Lung (tissue), 17 donors: ENCODE measurements at places on chromosomes 2 and 18. TPM values are rescaled to one million over a fixed set of nuclear protein-coding genes. Genes with fewer than 3 reads are reported as not detected.

The C1QL2 gene
- not detected for total RNA-seq

The DTNA gene
- 19.6 TPM for total RNA-seq

The UBE2E3 gene
- total RNA-seq = 44.1 TPM

The SLC11A1 gene
- total RNA-seq = 57.6 TPM

The CROCC2 gene
- 5.6 TPM for total RNA-seq

The ANKRD30B gene
- not detected for total RNA-seq

The SCG2 gene
- 1.5 TPM for total RNA-seq

The PNKD gene
- total RNA-seq = 119 TPM

The IL36B gene
- total RNA-seq = not detected

The ATL2 gene
- total RNA-seq = 171 TPM

The RGPD4 gene
- not detected for total RNA-seq

The KCNJ13 gene
- total RNA-seq = 1.8 TPM

The GALR1 gene
- 0.03 TPM for total RNA-seq

The HNRNPA3 gene
- 155 TPM for total RNA-seq

The EGR4 gene
- total RNA-seq = not detected

The AQP12B gene
- total RNA-seq = 0.15 TPM

DNA sequence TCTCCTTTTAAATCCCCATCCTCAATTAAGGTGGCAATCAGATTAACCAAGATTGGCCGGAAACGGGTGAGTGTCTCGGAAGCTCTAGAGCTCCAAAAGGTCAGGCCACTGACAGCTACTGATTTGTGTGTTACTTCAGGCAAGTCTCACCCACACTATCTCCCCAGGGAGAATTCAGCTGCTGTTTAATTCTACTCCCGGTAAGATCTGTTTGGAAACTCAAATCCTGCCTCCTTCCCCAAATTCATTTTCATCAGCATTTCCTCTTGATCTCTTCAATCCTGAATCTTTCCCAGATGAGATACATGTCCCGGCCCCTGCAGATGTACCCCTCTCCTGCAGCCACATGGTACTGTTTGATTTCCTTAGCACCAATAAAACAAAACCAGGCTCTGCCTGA, 34.9 kb downstream of the EFR3B start:
- DNase-seq = no peak

DNA sequence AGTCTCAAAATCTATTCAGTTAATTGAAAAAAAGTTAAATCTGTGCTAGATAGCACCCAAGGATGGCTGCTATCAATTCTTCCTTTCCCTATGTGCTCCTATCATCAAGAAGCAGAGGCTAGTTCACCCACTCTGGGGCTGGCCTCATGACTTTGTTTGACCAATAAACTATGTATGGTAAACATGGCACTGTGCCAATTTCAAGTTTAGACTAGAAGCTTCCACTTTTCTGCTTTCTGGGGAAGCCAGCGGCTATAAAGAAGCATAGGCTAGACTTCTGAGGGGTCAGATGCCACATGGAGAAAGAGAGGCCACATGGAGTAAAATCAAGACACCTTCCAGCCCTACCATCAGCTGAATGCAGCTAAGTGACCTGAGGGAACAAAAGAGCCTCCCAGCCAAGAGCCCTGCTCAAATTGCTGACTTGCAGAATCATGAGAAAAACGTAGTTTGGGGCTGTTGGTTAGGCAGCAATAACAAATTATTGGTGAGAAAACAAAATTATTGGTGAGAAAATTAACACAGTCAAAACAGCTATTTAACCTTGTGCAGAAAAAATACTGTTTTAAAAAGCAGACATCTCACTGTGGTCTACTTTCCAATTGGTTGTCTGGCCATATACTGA, 86.5 kb upstream of the SLC14A2 start:
- no peak for DNase-seq

DNA sequence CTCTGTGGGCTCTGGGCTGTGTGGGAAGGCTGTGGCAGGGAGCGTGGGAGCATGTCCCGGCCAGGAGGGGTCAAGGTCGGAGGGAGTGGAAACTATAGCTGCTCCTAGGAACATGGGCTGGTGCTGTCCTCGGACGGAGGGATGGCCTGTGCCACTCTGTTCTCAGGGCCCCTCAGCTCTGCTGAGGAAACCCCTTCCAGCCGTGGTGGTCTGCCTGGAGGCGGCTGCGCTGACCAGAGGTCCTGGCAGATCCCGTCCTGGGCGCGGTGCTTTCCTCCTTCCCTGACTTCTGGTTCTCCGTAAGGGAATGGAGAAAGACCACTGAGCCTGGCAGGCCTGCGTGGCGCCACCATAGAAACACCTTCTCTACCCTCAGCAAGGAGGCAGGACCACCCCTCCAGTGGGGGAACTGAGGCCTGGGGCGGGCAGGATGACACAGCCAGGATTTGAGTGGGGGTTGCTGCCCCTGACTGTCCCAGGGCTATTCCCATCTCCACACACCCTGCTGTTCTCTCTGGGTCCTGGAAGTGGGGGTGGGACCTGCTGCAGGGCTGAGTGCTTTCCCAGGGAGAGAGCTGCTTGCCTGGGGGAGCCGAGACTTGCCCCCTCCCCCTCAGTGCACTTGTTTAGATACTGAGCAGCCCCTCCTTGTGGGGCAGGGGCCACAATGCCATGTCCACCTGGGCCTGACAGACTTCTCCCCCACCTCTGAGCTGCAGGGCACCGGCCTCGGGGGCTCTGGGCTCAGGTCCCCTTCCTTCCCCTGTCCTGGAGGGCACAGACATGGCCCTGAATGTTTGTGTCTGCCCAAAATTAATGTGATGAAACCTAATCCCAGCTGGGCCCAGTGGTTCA, 301.0 kb upstream of the HS6ST1 start:
- no peak for DNase-seq

DNA sequence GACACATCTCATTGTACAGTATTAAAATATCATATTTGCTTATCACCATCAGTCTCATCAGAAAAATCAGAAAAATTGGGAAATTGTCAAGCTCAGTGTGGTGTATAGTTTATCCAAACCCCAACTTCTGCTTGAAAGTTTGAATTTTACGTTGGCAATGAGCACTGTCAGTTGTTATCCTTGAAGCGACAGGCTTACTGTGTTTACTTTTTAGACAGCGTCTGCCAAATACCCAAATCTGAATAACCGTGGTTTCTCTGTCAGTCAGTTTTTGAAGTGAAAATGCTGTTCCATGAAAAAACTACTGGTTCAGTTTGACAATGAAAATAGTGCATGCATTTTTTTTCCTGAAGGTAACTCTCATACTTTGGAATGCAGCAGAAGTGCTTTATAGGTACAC, 70.2 kb downstream of the PARD3B start:
- DNase-seq = no peak

GRCh38 chr2:219417374-219417773, 803 bp upstream of the DES start:
- DNase-seq = no peak

DNA sequence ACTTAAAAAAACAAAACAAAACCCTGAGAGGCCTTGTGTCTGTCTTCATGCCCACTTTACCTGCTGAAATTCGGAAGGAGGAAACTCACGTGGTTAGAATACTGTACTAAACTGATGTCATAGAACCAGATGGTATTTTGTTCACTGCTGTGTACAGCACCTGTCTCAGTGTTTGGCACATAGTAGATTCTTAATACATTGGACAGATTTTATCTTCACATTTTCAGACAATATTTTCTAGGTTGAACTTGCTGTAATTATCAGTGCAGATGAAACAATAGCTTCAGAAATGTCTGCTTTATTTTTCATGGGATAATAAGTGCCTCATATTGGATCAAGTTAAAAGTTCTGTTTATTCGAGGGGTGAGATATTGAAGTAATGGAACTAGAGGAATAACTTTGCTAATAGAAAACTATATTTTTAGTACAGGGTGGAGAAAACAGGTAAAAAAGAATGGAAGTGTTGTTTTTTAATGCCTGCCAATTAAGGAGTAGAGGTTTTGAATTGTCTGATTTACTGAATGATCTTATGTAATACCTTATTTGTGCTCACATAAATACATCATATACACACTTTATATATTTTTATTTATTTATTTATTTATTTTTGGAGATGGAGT, 23.7 kb downstream of the DDX1 start:
- no peak for DNase-seq

GRCh38 chr2:134282629-134283400, 28.9 kb downstream of the MGAT5 start:
- no peak for DNase-seq

- DNase-seq = peak; percentile 4
These were observed 39.7 kb downstream of the DHX57 start for GRCh38 chr2:38835990-38836389.

- no peak for DNase-seq
These were observed 1171.3 kb downstream of the DSC3 start for GRCh38 chr18:29871246-29871645.

GRCh38 chr18:10690035-10690329, 164.2 kb downstream of the NAPG start:
- no peak for DNase-seq

GRCh38 chr2:1492711-1493430, 79.6 kb downstream of the TPO start:
- no peak for DNase-seq

GRCh38 chr2:237598468-237599208, 8.1 kb upstream of the RAB17 start:
- DNase-seq = no peak

DNA sequence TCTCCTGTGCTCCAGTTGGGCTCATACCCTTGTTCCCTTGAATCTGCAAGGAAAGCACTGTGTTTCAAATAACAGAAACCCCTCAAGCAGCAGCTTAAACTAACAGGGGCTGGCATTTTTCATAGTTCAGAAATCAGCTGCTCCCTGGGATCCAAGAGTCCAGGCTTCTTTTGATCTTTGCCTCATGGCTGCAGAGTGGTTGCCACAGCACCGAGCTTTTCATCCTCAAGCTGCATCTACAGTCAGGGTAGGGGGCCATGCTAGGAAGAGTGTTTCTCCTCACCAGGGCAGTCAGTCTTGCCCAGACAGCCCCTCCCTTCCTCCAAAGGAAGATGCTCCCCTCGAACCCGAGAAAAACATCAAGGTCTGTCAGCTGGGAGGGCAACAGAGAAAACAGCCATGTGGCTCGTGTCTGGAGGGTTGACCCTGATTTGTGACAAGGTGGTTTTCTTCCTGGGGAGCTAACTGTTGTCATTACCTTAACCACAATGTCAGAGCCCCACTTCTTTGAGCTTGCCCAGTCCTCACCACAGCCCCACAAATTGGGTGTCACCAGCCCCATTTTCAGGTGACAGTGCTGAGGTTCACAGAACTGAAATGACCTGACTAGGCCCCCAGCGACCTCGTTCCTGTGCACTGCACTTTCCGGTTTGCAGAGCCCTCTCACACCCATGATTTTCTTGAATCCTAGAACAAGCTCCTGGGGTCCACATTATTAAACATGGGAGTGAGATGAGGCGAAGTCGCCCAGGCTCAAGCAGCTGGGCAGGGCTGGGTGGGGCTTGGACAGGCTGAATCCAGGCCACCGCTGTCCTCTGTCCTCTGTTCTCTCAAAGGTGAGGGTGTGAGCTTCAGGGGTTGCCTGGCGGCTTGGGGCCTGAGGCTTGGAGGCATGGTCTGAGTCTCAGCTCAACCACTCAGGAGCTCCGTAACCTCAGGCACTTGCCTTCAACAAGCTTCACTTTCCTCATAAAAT, 21.9 kb downstream of the ATOH8 start:
- no peak for DNase-seq

DNA sequence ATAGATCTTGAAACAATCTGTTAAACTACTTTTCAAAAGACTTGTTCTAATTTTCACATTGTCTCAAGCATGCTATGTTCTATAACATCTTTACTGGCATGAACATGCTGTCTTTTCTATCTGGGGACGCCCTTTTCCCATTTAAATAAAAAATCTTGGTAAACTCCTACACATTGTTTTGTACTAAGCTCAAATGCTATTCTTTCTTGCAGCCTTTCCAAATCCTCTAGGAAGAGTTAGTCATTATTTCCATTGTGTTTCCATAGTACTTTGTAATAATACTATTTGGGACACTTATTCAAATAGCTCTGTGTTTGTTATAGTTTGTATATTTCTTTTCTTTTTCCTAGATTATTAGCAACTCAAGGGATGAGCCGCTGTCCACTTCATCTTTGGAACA, 828.6 kb upstream of the FSHR start:
- DNase-seq = no peak

GRCh38 chr2:24985511-24985910, 13.8 kb upstream of the DNAJC27 start:
- no peak for DNase-seq

GRCh38 chr2:231922311-231923009, 3.7 kb downstream of the NPPC start:
- no peak for DNase-seq

- DNase-seq = no peak
These were observed 197.8 kb upstream of the MYT1L start for GRCh38 chr2:2528846-2529245.

DNA sequence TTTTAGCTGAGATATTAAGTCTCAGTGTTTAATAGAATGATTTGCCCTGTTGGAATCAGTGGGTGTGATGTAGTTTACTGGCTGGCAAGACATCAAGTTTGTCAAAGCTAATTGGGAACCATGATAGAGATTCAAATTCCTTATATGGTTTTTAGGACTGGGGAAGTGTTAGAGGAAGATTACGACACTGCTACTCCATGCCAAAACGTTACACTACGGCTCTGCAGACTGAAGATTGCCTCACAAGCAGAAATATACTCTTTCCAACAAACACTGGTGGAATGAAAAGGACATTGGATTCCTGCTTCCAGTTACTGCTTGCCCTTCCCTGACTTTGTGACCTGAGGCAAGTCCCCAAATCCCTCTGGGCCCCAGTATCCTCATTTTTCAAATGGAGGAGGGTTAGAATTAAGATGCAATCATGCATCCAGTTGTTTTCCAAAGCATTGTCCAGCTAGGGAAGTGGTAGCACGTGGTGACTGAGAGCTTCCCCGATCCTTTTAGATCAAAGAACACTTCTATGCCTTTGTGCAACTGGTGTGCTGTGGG, 147.6 kb downstream of the CDC42EP3 start:
- peak; percentile 97 for DNase-seq

DNA sequence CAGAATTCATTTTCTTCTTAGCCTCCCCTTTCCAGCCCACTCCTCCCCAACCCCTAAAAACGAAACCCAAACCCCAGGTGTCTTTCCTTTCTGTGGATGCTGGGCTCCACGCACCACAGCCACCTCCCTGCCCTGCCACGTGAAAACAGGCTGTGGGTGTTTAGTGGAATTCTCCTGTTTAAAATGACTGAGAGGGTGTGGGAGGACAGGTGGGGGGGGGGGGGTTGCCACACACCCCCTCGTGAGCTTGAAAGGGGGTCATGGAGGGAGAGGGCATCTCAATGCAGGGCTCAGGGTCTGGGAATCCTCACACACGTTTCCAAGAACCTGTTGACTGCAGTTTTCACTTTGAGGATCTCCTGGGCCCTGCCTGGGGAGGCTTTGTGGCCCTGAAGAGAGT, 110.3 kb downstream of the FAM210A start:
- DNase-seq = no peak
